Activated CD8-positive, alpha-beta memory T cell treated with anti-CD3 and anti-CD28 coated beads for 1 hour (primary cell): ENCODE measurements at places on chromosomes 4 and X.

DNA sequence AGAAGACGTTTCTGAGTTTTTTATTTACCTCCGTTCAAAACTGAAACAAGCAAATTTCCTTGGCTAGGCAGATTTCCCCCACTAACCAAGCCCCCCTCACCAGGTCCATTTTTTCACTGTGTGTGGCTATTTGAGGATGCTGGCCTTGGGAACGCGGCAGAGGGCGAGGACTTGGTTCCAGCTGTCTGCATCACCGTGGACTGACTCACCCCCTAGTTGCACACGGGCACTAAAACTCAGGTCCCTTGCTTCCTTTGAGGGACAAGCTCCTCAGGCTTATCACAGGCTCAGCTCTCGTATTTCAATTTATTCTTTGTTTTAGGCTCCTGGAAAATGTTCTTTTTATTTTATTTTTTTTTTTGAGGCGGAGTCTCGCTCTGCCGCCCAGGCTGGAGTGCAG is 8.4 kb upstream of the MTNR1A start:
- no peak for DNase-seq

- DNase-seq: no peak
Observed at GRCh38 chr4:137420901-137421396, 111.3 kb downstream of the PCDH18 start.

- DNase-seq: no peak
Observed at GRCh38 chr4:151822331-151822730, 61.5 kb upstream of the GATB start.

- no peak for DNase-seq
Observed at GRCh38 chr4:3679071-3679825, 86.9 kb upstream of the ADRA2C start.

- DNase-seq: no peak
Observed at GRCh38 chrX:134530845-134531244, 70.9 kb downstream of the HPRT1 start.

- DNase-seq: no peak
Observed at GRCh38 chr4:27515140-27515539, 654.5 kb downstream of the STIM2 start.

GRCh38 chr4:137711502-137711901 is 179.2 kb upstream of the PCDH18 start:
- DNase-seq: no peak

DNA sequence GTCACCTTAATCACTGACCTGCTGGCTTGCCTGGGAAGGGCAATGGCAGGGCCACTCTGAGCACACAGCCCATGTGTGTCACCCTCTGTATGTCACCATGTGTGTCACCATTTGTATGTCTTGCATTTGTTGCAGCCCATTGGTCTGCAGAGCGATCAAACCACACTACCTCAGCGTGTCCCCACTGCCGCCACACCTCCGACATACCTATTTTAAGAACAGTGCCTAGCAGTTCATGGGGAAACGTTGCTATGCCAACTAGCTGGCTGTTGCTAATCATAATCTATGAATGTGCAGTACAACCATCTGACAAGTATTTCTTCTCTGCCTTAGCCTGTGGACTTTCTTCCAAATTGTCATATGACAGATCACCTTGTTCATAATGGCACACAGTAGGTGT is 8.0 kb upstream of the CRMP1 start:
- no peak for DNase-seq

GRCh38 chr4:108169664-108170063 is 932 bp upstream of the LEF1 start:
- no peak for DNase-seq

DNA sequence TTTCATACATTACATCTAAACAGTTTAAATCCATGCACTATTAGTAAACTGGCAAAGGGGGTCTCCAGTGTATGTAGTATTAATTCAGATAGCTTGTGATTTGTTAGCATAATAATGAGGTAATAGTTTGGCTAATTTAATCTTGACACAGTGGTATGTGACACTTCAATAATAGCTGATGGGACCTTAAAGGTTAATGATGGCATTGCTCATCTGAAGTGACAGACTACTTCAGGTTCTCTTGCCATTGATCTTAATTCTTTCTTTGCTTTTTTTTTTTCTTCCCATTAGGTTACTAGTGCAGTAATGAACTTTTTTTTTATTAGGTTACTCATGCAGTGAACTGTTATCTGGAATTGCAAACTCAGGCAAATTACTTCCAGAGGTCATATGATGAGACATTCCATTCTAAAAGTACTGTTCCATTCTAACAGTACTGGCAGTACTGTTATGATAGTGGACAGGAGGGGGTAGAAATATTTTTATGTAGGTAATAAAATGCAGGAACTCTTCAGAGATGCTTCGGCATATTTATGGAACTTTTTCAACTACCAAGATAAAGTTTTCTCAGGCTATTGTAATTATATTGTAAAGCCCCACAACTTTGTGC is 911.3 kb upstream of the LCORL start:
- DNase-seq: no peak

DNA sequence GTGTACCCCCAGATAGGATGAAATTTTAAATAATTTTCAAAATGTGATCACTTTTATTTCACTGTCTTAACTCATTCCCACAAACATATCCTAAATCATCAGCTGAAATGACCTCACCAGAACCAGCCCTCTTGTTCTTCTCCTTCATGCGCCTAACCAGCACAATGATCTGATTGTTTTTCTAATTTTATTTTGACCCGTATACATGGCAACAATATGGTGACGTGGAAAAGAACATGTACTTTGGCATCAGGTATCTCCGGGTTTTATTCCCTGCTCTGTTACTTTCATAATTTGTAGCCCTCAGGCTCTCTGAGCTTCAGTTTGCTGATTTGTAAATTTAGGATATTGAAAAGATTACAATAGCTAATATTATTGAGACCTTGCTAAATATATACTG is 562.4 kb upstream of the ZFP42 start:
- no peak for DNase-seq

DNA sequence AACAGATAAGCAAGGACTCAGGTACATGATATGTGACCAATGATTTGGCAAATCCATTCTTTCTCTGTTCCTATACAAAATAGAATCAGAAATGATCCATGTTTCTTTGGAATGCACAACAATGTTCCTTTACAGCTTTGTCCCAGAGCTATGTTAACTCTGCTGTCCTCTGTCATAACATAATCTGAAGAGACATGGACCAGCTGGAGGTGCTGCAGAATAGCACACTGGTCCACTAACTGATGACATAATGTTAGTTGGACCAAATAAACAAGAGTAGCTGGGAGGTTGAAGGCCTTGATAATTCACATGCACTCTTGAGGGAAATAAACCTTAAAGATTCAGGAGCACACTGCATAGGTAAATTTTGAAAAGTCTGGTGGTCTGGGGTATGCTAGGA is 23.0 kb upstream of the DHX15 start:
- DNase-seq: no peak
